ENCODE measurements at places on chromosomes 16 and 17. TPM values are rescaled to one million over a fixed set of nuclear protein-coding genes. Genes with fewer than 3 reads are reported as not detected.

NACA2 gene
- total RNA-seq = not detected

TOM1L1 gene
- total RNA-seq = 83.8 TPM

KRTAP3-1 gene
- not detected for total RNA-seq

- H3K4me1 ChIP-seq = peaks cover 14% of the 10 kb centered on the region
- no peaks in the 10 kb centered on the region for H3K36me3 ChIP-seq
- no peak overlapping the region for H3K27ac ChIP-seq
- no peaks in the 10 kb centered on the region for H3K27me3 ChIP-seq
- H3K4me3 ChIP-seq = no peak overlapping the region
- DNase-seq = peak; percentile 85
Measured at GRCh38 chr17:82668631-82669099, 20.4 kb upstream of the WDR45B start.

DNA sequence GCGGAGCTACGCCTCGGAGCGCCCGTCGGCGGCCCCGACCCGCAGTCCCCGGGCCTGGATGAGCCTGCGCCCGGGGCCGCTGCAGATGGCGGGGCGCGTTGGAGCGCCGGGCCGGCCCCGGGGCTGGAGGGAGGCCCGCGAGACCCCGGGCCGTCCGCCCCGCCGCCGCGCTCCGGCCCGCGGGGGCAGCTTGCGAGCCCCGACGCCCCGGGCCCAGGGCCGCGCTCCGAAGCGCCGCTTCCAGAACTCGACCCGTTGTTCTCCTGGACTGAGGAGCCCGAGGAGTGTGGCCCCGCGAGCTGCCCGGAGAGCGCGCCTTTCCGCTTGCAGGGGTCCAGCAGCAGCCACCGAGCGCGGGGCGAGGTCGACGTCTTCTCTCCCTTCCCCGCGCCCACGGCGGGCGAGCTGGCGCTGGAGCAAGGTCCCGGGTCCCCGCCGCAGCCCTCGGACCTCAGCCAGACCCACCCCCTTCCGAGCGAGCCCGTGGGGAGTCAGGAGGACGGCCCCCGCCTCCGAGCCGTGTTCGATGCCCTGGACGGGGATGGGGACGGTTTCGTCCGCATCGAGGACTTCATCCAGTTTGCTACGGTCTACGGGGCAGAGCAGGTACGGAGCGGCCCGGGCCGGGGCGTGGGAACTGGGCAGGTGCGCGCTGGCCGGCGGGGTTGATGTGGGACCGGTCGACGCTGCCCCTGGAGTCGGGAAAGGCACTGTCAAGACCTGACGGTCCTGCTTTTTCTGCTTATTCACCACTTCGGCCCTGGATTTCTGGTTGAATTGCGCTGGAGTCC is 861 bp downstream of the RAB11FIP3 start:
- H3K4me3 ChIP-seq = peak overlapping the region; percentile 99
- no peaks in the 10 kb centered on the region for H3K36me3 ChIP-seq
- H3K27ac ChIP-seq = no peak overlapping the region
- H3K27me3 ChIP-seq = peaks cover 39% of the 10 kb centered on the region

DNA sequence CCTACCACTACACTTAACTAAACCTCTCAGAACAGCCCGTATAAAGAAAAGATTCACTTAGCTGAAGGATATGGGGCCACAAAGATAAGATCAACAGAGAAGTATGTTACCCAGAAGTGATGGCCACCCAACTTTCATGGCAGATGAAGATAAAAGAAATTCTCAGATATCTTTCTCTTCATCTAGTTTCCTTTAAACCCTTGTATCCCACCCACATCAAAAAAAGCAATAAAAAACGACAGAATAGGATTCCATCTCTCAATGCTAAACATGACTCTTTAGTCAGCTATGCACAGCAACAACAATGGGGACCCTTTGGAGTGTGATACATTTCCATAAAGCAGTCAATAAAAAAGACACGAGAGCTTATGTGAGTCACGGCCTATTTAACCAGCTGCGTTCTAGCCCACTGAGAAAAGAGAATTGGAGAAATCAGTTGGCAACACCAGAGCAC is 86.6 kb downstream of the SNX11 start:
- H3K27ac ChIP-seq = no peak overlapping the region
- no peak for DNase-seq
- H3K4me3 ChIP-seq = no peak overlapping the region
- peaks cover 6% of the 10 kb centered on the region for H3K4me1 ChIP-seq
- H3K36me3 ChIP-seq = no peaks in the 10 kb centered on the region
- H3K27me3 ChIP-seq = no peaks in the 10 kb centered on the region
